Frontal cortex (tissue), 4 donors: ENCODE measurements at places on chromosomes 12 and 14.

DNA sequence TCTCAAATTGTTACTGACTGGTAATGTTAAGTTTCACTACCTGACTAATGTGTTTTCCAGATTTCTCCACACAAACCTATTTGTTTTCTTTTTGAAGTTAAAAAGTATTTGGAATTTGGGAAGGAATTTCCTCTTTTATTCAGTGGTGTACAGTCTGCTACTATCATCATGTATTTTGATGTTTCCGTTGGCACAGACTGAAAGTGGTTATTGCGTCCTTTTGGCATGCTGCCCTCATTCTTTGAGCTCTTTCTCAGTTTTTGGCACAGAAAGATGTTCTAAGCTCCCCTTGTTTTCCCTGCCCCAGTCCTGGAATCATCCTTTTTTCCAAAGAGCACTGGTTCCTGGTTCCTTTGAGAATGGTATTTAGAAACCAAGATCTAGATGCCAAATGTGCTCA lies 31.4 kb upstream of the RTRAF start:
- no peak for DNase-seq

DNA sequence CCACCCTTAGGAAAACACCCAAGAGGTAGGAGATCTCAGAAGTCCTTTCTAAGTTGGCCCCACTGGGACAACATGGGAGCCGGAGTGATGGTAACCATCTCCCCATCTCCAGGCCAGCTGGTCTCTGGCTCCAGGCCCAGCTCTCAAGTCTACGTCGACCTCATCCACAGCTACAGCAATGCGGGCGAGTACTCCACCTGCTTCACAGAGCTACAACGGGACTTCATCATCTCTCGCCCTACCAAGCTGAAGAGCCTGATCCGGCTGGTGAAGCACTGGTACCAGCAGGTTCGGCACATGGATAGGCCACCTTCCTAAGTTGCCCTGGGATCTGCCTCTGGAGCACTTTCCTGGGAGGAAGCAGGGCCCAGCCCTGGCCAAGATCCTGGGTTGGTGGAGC lies 11.0 kb upstream of the OAS2 start:
- DNase-seq = no peak

DNA sequence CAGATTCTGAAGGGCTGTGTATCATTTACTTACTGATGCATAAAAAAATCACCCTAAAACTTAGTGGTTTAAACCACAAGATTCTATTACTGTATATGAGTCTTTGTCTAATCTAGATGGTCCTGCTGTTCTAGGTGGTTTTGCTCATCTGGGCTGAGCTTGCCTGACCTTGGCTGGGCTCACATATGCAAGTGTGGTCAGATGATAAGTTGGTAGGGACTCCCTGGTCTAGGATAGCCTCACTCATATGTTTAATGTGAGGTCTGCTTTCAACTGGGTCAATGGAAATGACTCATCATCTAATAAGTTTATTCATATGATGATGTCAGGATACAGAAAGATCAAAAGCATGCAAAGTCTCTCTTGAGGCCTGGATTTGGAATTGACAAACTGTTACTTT lies 887.8 kb downstream of the TRHDE start:
- no peak for DNase-seq

DNA sequence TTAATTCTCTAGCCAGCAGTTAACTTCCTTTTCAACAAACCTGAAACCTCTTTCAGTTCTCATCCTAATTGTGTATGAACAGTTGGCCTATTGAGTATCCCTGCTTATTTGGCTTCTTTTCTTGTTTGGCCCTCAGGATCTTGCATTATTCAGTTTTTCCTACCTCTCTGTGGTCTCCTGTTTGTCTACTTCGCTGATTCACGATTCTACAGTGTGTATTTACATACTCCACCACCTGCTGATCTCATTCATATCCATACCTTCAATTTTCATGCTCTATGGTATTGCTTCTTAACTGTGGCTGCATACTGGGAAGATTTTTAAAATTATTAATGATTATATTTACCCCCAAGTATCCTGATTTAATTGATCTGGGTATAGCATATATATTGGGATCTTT lies 56.4 kb downstream of the RASSF9 start:
- DNase-seq = no peak

- DNase-seq = no peak
These were observed 489.1 kb downstream of the RMST start for GRCh38 chr12:97951717-97952116.

- no peak for DNase-seq
These were observed 216.9 kb downstream of the RPAP3 start for GRCh38 chr12:47488888-47489287.

DNA sequence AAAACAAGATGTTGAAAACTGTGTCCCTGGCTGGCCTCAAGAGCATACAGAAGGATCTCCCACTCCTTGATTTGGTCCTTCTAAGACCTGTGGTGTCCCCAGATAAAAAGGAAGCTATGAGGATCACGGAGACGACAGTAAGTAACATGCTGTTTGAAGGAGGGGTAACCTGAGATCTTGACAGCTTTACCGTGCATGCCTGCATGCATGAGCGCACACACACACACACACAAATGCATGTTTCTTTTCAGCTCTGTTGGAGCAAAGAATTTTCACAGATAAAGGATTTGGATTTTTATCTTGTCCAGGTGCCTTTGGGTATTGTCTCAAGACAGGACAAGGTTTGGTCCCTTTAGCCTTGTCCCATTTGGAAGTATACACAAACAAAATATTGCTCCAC lies 411.6 kb upstream of the CCDC196 start:
- DNase-seq = no peak

GRCh38 chr12:48986720-48987291 lies 8.7 kb downstream of the WNT1 start:
- no peak for DNase-seq

GRCh38 chr12:32446316-32447119 lies 47.2 kb downstream of the FGD4 start:
- DNase-seq = no peak

- no peak for DNase-seq
These were observed 41.1 kb downstream of the TMEM63C start for GRCh38 chr14:77222546-77223225.

GRCh38 chr12:114218136-114218535 lies 187.8 kb downstream of the TBX5 start:
- DNase-seq = no peak

DNA sequence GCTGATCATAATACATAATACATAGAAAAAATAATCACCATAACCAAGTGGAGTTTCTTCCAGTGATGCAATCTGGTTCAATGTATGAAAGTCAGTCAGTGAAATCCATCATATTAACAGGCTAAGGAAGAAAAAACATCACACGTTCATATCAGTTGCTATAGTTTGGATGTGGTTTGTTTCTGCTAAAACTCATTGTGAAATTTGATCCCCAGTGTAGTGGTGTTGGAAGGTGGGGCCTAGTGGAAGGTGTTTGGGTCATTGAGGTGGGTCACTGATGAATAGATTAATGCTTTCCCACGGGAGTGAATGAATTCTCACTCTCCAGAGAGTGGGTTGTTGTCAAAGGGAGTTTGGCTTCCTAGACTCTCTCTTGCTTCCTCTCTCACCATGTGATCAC lies 84.6 kb upstream of the PTGDR start:
- no peak for DNase-seq

DNA sequence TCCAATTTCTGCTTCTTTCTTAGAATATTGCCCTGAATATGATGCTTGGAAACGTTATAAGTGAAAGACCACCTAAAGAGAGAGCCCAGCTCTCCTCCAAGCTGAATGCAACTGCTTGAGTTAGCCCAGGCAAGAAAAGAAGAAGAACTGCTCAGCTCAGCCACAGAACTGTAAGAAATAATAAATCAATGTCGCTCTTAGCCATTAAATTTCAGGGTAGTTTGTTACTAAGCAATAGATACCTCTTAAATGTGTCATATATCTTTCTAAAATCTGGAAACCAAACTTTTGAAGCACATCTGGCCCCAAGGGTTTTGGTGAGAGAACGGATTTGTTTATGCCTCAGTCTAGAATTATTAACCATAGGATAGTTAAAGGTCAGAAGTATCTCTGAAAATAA lies 50.4 kb downstream of the SLC6A15 start:
- DNase-seq = no peak

- DNase-seq = no peak
These were observed 47.6 kb upstream of the ZFP36L1 start for GRCh38 chr14:68840454-68840853.

GRCh38 chr14:63982156-63982555 lies 129.4 kb downstream of the SYNE2 start:
- DNase-seq = no peak

DNA sequence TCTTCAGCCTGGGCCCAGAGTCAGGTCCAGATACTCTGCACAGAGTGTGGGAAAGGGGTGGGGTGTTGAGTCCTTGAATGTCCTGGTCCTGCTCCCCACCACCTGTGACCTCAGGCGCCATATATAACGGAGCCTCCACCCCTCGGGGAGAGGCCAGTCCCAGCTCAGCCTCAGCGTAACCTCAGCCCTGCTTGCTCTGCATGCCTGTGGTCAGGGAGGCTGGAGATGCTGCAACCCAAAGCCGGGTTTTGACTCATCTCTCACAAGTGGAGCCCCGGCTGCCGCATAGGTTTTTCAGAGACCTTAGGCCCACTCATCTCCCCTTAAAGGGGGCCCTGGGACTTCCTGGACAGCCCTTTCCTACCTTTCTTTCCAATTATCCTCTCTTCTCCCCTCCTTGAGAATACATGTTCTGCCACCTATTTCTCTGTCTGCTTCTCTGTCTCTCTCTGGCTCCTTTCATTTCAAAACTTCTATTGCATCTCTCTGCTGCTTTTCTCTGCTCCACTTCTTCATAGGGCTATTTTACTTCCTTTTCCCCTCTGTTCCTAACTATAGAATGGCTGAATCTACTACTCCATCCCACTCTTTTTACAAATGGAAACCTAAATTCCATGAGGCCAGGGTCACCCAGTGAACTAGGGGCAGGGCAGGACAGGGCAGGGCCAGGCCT lies 1.2 kb downstream of the ITGB7 start:
- no peak for DNase-seq

DNA sequence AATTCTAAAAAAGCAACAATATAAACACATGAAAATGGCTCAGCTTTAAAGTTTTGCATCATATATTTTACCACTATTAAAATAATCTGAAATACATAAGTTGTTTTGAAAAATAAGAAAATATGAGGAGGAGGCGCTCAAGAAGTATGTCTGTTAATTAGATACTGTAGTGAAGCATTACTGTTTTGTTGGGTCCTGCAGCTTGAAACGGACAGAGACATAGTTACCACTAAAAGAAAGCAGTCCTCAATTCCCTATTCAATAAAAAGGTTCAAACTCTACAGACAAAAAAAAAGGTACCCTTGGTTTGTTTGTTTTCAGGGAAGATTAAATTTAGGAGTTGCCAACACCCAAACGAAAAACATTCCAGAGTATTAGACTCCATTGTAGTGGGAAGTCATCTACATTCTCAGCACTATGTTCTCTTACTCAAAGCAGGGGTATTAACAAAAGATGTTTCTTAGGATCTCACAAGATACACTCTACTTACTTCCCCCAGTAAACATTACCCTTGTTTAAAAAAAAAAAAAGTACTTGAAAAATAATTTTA lies 3.0 kb downstream of the PAWR start:
- no peak for DNase-seq

GRCh38 chr14:65604936-65605335 lies 192.4 kb downstream of the FUT8 start:
- no peak for DNase-seq

DNA sequence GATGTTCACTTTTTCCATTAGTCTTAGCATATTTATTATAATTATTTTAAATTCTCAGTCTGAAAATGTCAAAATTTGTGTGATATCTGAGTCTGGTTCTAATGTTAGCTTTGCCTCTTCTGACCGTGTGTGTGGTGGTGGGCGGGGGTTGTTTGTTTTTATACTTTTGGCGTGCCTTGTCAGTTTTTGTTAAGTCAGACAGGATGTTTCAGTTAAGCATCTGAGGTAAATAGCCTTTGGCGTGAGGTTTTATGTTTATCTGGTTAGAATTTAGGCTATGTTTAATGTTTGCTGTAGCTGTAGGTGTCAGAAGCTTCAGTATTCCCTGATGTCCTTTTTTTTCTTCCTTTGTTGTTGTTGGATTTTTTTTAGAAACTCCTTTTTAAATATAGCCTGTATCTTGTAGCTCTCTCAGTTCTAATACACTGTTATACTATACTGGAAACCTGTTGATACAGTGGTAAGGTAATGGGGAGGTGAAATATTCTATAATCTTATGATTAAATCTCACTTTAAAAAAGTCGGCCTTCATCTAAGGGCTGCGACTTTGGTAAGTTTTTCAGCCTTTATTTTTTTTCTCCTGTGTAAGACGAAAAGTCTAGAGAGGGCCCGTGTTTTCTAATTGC lies 111.6 kb downstream of the SCAF11 start:
- DNase-seq = no peak

DNA sequence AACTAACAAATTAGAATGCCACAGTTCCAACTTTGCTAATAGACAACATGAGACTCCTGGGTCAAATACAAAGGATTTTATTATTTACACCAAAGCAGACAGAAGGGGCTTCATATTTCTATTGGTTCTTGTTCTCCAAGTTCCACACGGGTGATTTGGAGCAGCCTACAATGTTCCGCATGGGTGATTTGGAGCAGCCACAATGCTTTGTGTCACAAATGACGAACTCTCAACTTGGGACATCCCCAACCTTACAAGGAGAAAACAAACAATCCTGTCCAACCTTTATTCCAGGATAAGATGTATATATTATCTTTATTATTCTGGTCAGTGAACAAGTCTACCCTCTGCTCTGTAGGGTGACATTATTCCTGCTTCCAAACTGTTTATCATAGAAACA lies 694.3 kb upstream of the MGAT4C start:
- no peak for DNase-seq

- DNase-seq = no peak
These were observed 11.8 kb downstream of the OTUB2 start for GRCh38 chr14:94037954-94038353.

DNA sequence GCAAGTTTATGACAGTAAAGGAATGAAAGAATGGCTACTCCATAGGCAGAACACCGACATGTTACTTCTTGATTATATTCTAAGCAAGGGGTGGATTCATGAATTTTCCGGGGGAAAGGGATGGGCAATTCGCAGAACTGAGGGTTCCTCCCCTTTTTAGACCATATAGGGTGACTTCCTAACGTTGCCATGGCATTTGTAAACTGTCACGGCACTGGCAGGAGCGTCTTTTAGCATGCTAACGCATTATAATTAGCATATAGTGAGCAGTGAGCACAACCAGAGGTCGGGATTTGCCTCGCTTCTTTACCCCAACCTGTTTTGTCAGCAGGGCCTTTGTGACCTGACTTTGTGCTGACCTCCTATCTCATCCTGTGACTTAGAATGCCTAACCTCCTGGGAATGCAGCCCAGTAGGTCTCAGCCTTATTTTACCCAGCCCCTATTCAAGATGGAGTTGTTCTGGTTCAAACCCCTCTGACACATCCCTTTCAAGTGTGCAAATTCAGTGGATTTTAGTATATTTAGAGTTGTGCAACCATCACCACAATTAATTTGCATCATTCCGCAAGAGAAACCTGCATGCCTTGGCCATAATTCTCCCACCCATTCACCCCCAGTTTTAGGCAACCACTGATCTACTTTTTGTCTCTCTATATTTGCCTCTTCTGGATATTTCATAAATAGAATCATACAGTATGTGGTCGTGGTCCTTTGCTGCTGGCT lies 27.4 kb downstream of the PALS1 start:
- no peak for DNase-seq

- DNase-seq = no peak
These were observed 26.9 kb downstream of the MVK start for GRCh38 chr12:109600481-109600880.
